Forelimb muscle (tissue), 1 donor: ENCODE measurements at places on chromosomes 5 and 9. TPM values are rescaled to one million over a fixed set of nuclear protein-coding genes. Genes with fewer than 3 reads are reported as not detected.

- no peak for DNase-seq
Observed at GRCh38 chr5:178449163-178450070, 140.8 kb downstream of the COL23A1 start.

DNA sequence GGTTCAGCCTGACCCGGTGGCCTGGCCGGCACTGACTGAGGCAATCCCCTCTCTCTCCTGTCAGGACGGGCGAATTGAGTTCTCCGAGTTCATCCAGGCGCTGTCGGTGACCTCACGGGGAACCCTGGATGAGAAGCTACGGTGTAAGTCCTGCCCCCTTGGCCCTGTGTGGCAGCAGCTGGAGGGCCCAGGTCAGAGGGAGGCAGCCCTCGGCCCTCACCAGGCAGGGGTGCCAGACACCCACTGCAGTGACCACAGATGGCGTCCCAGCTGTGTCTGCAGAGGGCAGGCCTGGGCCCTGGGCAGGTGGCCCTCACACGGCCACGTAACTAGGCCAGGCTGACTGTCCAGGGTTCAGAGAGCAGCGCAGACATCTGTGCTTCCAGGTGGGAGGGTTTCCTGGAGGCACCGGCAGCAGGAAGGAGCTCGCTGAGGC lies 45.9 kb upstream of the HMCN2 start:
- DNase-seq: no peak

GRCh38 chr9:135365013-135365768 lies 114.4 kb upstream of the PPP1R26 start:
- no peak for DNase-seq

DNA sequence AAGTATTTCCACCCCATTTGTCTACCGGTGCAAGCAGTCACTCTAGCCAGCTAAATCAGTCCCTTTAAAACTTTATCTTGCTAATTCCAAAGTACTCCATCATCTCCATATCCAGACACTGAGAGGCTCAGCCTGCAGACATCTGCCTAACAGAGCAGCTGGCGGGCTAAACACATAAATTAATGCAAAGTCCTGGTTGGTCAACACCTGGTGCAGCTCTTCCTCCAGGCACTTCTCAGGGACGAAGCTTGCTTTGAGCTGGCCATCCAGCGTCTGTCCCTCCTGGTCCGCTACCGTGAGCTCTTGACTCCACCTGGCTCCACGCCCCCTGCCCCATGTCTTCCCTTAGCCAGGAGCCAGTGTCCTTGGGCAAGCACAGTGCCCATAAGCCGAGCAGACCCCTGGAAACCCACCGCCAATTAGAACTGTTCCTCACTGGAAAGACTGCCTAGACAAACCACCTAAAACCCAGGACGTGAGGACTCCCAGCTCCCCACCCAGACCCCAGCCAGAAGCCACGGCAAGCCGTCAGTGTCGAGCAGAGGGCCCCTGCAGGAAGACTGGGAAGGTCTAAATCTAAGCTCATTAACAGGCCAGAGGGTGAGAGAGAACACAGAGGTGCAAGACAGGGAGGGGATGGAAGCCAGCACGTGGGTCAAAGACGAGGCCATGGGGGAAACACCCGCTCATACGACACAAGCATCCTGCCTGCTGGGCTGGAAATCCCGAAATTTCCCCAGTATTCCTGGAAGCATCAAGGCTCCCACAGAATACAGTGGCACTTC lies 120.0 kb downstream of the COL23A1 start:
- no peak for DNase-seq

DNA sequence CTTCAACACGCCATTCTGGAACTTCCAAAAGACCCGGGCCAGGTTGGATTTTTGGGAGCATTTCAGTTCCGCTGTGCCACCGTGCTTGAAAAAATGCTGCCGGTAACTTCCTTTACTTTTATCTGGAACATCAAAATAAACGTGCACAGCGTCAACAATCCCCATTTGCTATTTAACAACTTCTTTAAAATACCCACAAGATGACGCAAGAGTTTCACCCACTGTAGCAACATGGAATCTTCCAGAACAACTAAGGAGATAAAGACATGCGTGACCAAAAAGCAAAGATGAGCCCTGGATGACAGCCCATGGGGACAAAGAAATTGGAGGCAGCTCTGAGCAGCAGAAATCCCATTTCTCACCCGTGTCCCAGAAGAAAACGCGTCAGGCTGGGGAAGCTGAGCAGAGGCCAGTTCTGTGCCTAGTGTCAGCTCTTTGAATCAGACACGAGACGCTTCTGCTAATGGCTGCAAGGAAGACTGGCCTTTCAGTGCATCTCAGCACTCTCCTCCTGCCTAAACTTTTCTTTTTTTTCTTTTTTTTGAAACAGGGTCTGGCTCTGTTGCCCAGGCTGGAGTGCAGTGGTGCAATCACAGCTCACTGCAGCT lies 61.3 kb downstream of the SECISBP2 start:
- DNase-seq: no peak

GRCh38 chr9:110687497-110687896 lies 18.9 kb downstream of the MUSK start:
- no peak for DNase-seq

DNA sequence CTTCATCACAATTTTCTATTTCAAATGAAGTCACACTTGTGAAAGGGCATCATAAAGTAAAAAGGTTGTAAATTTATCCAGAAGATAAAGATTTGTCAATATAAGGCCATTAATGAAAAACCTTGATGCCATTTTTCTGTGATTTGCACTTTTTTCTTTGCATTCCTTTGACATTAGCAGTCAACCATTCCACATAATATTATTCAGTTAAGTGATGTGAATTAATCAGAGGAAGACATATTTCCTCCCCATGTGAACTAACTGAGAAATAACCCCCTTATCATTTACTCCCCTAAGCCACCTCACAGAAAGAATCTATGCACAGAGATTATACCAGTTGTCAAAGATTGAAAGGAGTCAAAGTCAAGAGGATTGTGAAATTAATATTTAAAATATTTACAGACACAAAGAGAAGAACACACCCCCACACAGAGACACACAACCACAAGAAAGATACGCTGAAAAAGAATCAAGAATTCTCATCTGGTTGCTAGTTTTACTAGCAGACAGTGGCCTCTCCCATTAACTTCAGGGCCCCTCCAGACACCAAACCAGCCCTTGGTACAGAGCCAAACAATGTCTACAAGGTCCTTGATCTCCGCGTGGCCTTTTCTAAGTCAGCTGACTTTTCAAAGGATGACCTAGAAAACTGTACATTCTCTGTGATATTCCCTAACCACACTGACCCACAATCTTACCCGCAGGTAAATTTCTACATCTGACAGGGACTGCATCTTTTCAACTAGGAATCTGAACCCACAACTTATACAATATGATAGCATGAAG lies 29.5 kb downstream of the GNAQ start:
- no peak for DNase-seq

- no peak for DNase-seq
Observed at GRCh38 chr9:101437806-101438232, 2.2 kb upstream of the ALDOB start.

DNA sequence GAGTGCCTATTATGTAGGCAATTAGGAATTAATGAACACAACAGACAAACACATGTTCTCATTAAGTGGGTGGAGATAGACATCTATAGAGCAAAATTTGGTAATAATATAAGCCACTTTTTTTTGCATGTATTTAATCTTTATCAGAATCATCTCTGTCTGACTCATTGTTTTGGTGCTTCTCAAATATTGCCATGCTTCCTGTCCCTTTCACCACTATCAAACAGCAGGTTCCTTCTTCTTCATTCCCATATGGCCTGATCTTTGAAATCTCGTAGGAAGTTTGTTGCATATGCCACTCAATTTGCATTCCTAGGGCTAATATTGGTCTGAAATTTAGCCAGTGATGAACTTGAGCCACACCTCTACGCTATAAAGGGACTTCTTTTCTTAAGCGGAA lies 128.9 kb upstream of the SPEF2 start:
- DNase-seq: no peak

DNA sequence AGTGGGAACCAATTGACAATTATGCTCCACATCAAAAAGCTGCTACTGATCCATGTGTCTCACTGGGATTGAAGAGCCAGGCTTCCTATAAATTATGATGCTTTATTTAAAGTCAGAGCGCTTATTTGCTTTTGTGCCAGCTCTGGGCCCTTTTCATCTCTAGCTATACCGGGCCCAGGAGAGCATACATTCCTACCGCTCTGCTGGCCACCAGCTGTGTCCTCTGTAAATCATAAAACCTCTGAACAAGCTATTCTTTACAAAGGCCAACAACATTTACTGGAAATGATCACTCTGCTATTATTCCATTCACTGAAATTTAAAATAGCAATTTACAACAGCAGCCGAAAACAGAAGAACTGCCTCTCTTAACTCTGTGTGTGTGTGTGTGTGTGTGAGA lies 86.6 kb downstream of the ZNF608 start:
- DNase-seq: no peak

DNA sequence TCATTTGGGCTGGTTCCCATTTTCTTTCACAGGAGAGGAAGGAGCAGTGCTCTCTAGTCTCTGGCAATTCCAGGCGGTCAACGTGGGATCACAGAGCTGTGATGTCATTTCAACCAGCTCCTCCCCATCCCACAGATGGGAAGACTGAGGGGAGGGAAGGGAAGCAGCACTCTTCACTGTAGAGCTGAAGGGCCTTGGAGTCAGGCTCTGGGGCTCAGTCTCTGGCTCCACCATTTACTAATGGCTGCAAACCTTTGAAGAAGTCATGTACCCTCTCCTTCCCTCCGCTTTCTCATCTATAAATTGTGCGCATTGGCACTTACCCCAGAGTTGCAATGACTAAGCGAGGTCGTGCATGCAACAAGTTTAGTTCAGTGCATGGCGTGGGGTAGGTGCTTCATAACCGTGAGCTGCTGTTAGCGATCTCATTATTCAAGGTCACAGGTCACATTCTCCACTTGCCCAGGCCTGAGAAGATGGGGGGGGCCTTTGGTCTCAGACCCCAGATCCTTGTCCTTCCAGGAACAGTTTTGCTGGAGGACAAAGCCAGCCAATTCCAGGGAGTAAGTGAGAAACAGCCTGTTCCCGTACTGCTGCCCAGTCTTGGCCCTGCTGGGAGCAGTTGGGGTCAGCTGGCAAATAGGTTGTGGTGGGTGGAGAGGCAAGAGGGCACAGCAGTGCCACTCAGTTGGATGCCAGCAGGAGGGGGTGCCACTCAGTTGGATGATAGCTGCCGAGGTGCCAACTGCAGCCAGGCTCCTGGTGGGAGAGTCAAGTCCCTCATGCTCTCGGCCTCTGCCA lies 136.7 kb downstream of the RGS3 start:
- DNase-seq: no peak

GRCh38 chr5:78777901-78778300 lies 129.3 kb upstream of the LHFPL2 start:
- no peak for DNase-seq

GRCh38 chr5:69285448-69286116 lies 47.0 kb downstream of the CCDC125 start:
- DNase-seq: no peak

CTSV gene
- 0.24 TPM for polyA plus RNA-seq

FRMD3 gene
- polyA plus RNA-seq: 31.3 TPM

LCN10 gene
- polyA plus RNA-seq: 20.2 TPM

C9 gene
- 0.22 TPM for polyA plus RNA-seq

IQGAP2 gene
- polyA plus RNA-seq: 8.2 TPM

TSSK1B gene
- polyA plus RNA-seq: 0.13 TPM

TMEM232 gene
- polyA plus RNA-seq: 1.00 TPM

WWC1 gene
- polyA plus RNA-seq: 0.35 TPM

POU5F2 gene
- polyA plus RNA-seq: 0.01 TPM

TESK1 gene
- 42.2 TPM for polyA plus RNA-seq

SPOUT1 gene
- 24.4 TPM for polyA plus RNA-seq

ADGRD2 gene
- 0.08 TPM for polyA plus RNA-seq
